ENCODE measurements at places on chromosomes 2 and 18.

DNA sequence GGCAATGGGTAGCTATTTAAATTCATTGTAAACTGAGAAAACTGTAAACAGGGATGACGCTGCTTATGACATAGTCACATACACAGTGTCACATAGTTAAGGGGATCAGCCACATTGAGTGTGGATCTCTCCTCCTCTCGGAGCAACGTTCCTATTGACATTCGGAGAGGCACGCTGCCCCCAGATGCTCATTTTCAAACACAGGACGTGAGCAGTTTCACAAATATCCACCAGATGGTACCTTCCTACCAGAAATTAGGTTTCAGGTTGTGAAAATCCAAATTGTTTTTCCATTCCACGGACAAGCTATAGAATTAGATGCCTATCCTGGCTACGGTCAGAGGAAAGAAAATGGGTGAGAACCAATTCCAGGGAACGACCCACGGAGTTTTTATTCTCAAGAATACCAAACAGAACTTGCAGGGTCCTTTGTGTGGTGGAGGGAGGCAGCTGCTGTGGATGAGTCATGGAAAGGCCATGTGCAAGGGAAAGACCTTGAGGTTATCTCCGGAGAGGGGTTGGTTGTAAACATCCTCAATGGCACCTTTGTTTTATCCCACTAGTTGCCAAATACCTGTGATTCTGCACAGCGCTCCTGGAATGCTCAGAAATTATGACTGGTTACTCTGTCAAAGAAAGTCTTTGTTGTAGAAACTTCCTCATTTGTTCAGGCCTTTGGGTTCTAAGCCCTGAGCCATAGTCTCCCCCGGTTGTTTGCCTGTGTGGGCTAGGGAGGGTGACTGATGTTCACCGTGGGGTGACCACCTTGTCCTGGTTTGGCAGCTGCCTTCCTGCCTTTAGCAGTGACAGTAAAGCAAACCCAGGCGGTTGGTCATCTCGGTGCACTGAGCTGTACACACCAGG is 88.0 kb downstream of the ACTR3 start:
- no peak for DNase-seq

DNA sequence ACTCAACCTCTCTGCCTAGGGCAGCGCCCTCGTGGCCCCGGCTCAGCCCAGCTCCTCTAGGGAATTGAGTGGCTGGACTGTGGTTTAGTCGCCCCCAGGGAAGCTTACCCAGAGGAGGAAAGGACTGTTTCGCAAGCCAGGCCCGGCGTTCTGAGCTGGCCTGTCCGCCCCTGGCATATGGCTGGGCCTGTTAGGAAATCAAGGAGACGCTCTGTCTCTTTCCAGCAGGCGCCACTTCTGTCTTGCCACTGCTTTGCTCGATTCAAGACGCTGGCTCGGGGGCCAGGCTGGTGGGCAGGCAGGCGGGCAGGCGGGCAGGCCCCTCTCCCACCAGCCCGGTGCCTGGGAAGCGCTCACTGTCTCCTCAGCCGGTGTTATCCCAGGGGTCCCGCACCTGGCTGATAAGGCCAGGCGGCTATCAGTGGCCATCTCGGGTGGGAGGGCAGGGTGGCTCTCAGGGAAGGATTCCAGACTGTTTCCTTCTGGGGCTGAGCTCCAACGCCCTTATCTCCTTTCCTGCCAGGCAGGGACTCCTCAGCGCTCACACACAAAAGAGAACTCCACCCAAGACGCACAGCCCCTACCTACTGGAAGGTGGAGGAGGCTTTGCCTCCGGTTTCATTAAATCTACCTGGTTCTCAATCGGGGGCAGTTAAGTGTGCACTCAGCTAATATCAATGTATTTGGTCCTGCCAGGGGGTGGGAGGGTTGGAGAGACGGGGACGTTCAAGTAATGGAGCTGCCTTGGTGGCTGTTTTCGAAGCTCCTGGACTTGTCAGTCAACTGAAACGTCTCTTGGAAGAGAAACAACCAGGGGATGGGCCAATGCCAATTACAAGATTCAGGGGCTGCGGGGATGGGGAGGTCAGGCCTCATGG is 109.1 kb downstream of the SMAD7 start:
- no peak for DNase-seq

DNA sequence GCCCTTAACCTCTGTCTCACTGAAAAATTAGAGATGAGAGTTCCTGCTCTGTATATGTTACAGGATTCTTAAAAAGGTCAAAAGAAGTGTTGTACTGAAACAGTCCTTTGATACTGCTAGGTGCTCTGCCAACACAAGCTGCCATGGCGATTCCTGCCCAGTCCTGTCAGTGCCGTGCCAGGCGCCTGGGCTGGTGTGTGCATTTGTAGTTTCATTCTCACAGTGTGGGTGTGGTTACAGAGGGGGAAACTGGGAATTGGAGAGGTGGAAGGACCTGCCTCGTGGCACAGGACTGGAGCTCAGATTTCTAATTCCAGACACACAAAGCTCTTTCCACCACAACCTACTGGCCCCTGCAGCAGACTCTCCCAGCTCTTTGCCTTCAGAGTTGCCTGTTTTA is 122.3 kb upstream of the RAB6C start:
- no peak for DNase-seq

GRCh38 chr2:240793313-240794177 is 26.5 kb downstream of the KIF1A start:
- no peak for DNase-seq

- no peak for DNase-seq
These were observed 41.3 kb downstream of the VPS54 start for GRCh38 chr2:63977904-63978303.

- no peak for DNase-seq
These were observed 159.8 kb downstream of the SUCLG1 start for GRCh38 chr2:84299211-84299775.

- DNase-seq, result no peak
These were observed 43.5 kb upstream of the ACVR1C start for GRCh38 chr2:157672129-157672528.

DNA sequence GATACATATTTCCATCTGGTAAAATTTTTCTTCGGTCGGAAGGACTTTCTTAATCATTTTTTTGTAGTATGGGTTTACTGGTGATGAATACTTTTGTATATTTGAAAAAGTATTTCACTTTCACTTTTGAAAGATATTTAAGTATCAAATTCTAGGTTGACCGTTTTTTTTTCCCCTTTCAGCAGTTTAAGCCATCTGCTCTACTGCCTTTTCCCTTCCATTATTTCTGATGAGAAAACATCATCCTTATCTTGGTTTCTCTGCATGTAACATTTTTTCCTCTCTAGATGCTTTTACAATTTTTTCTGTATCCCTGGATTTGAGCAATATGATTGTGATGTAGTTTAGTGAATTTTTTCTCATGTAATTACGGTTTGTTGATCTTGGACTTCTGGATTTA is 87.0 kb downstream of the MTX2 start:
- DNase-seq, result no peak

DNA sequence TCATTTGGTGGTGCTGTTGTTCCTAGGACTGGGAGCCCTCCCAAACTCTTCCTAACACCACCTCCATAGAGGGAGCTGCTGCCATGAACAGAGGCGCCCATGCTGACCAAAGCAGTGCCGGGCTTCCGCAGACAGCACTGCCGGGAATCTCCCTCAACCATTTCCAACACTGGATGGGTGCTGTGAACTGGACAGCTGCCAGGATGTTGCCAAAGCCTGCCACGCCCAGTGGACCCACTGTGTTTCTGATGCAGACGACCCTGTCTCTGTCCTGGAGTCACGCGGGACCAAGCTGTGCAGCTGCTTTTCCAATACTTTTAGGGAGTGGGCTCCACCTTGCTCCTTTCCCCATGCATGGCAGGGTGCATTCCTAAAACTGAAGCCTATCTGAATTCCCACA is 16.9 kb upstream of the GNAL start:
- DNase-seq, result no peak

GRCh38 chr2:128786316-128786715 is 467.6 kb upstream of the HS6ST1 start:
- DNase-seq, result no peak

All from progenitor cell of endocrine pancreas (in vitro differentiated cells).